T1000 (cell line): ENCODE measurements at places on chromosomes 3 and 15.

DNA sequence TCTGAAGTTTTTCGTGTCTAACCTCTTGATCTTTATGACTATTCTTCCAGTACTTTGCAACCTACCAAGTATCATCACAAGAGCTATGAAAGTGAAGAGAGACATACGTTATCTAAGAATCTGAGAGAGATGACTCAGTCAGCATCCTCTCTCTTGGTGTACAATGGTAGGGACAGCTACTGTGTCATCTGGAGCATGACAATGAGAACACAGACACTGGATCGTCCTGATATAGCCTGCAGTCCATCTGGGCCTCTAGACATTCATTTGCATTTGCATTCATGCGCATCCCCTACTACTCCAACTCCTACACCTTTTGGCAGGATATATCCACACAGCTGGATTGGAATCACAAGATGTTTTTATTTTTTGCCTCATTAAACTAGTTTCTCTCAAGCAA lies 115.2 kb downstream of the PEX5L start:
- no peak for DNase-seq

GRCh38 chr3:189605717-189606116 lies 25.5 kb upstream of the TP63 start:
- no peak for DNase-seq

DNA sequence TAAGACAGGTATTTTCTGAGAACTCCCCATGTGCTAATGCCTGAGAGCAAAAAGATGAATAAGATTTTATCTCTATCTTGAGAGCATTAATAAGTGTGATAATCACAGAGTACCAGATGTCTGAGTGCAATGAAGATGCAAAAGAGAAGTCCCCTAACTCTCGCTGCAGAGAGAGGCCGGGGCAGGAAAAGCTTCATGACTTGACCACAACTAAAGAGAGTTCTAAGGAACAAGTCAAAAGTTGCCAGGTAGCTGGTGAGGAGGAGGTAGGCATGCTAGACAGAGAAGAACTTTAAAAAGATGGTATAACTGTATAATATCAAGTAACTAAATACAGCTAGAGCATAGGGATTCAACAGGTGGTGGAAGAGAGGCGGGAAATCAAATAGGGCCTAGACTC lies 28.8 kb downstream of the MTMR10 start:
- DNase-seq, result no peak

DNA sequence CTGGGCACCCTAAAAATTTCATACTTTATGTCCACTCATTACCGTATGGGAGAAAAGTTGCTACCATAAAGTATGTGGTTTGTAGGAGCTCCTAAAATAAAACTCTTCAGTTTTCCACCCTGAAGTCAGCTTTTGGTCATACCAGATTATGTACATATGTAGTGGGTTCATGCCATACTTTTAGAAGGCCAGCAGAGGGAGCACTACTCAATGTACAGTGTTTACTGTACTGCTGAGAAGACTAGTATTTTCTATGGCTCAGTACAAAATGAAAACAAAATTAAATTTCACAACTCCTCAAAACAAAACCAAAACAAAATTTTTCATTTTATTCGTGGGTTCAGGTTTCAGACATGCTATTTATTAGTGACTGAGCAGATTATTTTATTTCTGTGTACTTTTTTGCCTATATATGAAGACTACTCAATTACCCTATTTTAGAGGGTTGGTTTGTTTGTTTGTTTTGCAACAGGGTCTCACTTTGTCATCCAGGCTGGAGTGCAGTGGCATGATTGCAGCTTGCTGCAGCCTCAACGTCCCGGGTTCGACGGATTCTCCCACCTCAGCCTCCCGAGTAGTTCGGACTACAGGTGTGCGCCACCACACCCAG lies 24.3 kb downstream of the NXPE3 start:
- DNase-seq, result no peak

- DNase-seq, result no peak
Measured at GRCh38 chr3:140092848-140093536, 158.0 kb downstream of the CLSTN2 start.

DNA sequence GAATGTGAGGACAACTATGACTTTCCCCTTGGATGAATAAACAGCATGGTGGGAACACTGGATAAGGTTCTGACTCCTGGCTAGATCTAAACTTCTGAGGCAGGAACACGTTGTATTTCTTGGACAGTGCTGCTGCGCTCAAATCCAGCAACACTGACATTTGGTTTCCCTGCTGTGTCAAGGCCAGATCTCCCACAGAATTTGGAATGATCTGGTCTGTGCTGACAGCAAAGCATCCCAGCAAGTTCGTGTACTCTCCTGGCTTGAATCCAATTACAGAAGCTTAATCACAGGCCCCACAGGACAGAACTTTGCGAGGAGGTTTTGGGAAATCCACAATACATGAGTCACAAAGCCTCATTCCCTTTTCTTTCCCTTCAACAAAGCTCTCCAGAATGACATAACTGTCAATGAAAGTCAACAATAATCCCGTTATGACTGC lies 92.5 kb downstream of the ADAMTS9 start:
- DNase-seq, result peak; percentile 62

- no peak for DNase-seq
Measured at GRCh38 chr3:111989061-111989678, 9.6 kb upstream of the TAGLN3 start.

- DNase-seq, result no peak
Measured at GRCh38 chr3:113548501-113548900, 16.1 kb downstream of the SIDT1 start.

GRCh38 chr3:46865031-46865507 lies 1.8 kb upstream of the MYL3 start:
- no peak for DNase-seq

DNA sequence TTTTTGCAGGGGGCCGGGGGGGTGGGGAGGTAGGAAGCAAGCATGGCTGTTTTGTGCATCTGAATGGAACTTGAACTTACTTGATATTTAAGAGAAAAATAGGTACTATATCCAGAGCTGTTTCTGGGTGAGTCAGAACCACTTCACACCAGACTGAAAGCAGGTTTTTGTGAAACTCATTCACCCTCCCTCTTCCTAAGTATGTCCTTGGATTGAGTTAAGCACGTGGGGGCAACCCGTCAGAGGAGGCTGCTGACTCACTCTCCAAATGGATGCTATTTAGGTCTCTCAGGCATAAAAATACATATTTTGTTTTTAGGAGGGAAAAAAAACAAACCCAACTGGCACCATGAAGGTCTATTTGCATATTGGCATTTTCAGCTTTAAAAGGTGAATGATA lies 270.3 kb downstream of the RYR3 start:
- no peak for DNase-seq

GRCh38 chr3:45163481-45163880 lies 17.3 kb upstream of the CDCP1 start:
- no peak for DNase-seq

DNA sequence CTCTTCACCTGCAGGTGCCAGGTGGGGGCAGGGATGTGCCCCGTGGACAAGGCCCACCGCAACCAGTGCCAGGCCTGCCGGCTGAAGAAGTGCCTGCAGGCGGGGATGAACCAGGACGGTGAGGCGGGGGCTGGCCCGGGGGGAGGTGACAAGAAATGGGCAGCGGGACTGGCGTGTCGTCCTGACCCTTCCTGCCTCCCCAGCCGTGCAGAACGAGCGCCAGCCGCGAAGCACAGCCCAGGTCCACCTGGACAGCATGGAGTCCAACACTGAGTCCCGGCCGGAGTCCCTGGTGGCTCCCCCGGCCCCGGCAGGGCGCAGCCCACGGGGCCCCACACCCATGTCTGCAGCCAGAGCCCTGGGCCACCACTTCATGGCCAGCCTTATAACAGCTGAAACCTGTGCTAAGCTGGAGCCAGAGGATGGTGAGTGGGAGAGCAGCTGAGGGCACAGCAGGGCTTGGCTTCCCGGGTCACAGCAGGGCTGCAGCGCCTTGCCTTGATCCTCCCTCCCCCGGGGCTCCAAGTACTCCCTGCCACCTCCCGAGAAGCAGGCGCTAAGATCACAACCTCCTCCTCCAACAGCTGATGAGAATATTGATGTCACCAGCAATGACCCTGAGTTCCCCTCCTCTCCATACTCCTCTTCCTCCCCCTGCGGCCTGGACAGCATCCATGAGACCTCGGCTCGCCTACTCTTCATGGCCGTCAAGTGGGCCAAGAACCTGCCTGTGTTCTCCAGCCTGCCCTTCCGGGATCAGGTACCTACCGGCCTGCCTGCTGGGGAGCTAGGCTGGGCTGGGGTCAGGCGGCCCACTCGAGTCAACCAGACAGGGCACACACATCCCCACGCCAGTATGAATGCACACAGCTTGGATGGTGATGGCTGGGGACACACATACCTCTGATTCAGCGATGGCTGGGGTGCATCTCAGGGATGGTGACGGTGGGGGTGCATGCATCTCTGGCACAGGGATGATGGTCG lies 1.7 kb downstream of the NR2E3 start:
- no peak for DNase-seq

GRCh38 chr3:149080699-149081091 lies 5.6 kb downstream of the HLTF start:
- DNase-seq, result no peak

GRCh38 chr3:4633078-4634004 lies 140.2 kb downstream of the ITPR1 start:
- DNase-seq, result no peak

GRCh38 chr3:50230104-50230793 lies 5.8 kb upstream of the GNAI2 start:
- DNase-seq, result no peak

DNA sequence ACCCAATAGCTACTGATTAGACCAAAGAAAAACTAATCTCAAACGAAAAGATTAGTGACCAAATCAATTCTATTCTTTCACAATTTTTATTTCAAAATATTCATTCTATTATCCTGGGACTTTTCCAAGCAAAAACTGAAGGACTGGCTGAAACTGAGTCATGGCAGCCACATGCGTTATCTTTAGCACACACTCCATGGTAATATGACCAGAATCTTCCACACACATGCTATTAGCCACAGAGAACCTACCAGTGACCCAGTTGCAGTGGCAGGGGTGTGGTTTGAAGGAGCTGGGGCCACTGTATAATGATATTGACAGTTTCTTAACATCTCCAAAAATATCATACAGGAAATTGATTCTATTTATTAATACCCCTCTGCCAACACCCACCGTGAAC lies 154.8 kb upstream of the ABI3BP start:
- DNase-seq, result no peak

- DNase-seq, result no peak
Measured at GRCh38 chr3:136630915-136631314, 121.3 kb downstream of the STAG1 start.

- peak; percentile 41 for DNase-seq
Measured at GRCh38 chr15:74620636-74621545, 5.3 kb downstream of the CLK3 start.

- DNase-seq, result peak; percentile 62
Measured at GRCh38 chr3:18295171-18295920, 129.8 kb downstream of the SATB1 start.

DNA sequence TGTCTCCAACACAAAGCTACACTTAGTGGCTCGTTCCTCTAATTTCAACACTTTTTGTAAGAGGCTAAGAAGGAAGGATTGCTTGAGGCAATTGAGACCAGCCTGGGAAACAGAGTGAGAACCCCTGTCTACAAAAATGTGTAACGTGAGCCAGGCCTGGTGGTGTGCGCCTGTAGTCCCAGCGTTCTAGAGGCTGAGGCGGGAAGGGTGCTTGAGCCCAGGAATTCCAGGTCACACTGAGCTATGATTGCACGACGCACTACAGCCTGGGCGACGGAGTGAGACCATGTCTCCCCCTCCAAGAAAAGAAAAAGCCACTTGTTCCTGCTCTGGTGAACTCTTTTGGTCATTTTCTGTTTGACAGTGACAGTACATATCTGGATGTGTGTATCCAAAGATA lies 127.9 kb downstream of the GABRB3 start:
- DNase-seq, result no peak

GRCh38 chr3:10780243-10780642 lies 35.8 kb upstream of the SLC6A11 start:
- no peak for DNase-seq

DNA sequence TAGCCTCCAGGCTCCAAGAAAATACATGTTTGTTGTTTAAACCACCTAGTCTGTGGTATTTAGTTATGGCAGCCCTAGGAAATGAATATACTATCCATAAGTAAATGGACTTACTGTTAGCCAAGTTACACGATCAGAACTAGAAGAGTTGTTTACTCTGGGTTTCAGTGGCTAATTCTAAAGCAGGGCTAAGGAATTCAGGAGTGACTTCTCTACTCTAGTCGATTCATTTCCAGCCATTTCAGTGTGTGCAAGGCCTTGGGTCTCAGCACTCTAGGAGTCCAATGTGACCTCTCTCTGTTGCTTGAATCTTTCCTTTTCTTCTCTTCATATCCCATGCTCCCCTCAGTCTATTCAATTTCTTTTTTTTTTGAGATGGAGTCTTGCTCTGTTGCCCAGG lies 66.7 kb downstream of the BHLHE40 start:
- DNase-seq, result no peak

GRCh38 chr3:127865941-127866340 lies 43.6 kb upstream of the MGLL start:
- DNase-seq, result no peak

GRCh38 chr3:10460951-10461545 lies 44.3 kb downstream of the ATP2B2 start:
- DNase-seq, result no peak

- no peak for DNase-seq
Measured at GRCh38 chr3:197547306-197548011, 8.3 kb downstream of the BDH1 start.

DNA sequence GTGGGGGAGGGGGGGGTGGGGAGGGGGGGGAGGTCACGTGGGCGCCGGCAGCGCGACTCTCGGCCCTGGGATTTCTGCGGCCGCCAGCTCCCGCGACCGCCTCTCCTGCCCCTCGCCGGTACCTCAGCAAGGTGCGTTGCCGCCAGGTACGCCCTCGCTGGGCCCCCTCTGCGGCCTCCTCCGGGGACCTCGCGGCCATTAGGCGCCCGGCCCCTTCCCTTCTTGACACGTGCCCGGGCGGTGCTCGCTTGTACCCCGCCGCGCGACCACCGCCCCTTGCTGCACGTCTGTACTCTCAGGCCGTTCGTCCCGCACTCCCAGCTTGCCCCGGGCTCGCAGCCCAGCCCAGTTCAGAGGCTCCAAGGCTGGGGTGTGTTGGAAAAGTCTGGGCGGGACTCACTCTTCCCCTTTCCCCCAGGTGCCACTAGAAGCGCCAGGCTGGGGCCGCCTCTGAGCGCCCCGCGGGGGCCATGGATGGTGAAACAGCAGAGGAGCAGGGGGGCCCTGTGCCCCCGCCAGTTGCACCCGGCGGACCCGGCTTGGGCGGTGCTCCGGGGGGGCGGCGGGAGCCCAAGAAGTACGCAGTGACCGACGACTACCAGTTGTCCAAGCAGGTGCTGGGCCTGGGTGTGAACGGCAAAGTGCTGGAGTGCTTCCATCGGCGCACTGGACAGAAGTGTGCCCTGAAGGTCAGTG lies at the start of gene MAPKAPK3:
Gene MAPKAPK3, plus strand, starts transcription at position 56 of the 696 bp plus-strand sequence. Its CDS starts 415 bp downstream, at position 471.
- no peak for DNase-seq

DNA sequence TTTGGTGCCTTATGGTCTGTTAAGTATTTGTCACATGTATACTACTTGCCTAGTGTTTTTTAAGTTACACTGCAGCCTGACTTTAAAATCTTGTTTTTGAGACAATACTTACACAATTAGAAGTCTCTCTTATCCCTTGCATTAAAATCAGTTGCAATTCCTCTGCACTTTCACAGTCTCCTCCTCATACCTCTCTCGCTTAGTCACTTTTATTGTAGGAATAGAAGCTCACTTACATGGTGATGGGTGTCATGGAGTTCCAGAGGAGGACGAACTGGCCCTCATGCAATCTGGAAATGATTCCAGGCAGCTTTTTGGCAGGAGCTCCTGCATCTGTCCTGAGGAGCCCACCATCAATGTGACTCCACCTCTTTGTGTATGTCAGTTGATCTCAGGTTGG lies 238.4 kb upstream of the TBC1D5 start:
- DNase-seq, result no peak

- DNase-seq, result no peak
Measured at GRCh38 chr15:47997195-47998080, 123.4 kb upstream of the SLC24A5 start.

- peak; percentile 62 for DNase-seq
Measured at GRCh38 chr3:123758081-123758564, 126.0 kb downstream of the MYLK start.
